ENCODE measurements at places on chromosomes 4 and X.

DNA sequence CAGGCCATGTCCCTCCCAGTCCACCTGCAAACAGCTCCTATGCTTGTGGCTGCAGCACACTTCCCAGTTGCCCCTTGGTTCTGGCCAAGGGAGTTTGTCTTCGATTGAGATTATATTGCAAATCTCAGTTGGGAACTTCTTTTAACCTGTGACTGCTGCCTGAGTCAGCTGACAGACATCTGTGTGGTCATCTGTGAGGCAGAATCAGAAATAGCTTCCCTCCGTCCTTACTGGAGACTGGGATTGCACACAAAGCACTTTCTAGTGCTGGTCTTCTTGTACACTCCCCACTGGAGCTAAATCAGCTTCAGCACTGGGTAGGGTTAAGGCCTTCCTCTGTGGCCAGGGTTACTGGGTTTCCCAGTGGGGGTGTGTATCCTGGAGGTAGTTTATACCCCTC is 34.3 kb downstream of the ZNF330 start:
- DNase-seq = no peak

- no peak for DNase-seq
These were observed 3.3 kb downstream of the UTP3 start for GRCh38 chr4:70691661-70692060.

- DNase-seq = no peak
These were observed 403.0 kb upstream of the HS3ST1 start for GRCh38 chr4:11831739-11832138.

DNA sequence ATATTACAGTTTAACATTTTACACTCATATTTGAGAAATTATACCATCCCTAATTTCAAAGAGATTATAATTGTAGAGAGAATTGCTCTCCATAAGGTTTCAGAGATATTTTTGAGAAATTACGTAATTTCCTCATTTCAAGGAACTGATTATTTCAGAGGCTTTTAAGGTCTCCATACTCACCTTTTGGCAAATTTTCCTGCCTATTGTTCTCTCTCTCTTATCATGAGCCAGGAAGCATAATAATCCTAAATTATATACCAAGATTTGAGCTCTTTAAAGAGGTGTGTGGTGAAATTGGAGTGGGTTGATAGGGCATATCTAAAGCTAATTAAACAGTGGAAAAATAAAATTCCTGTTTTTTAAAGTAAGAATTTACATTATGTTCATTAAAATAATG is 248.9 kb upstream of the FTHL17 start:
- DNase-seq = no peak

DNA sequence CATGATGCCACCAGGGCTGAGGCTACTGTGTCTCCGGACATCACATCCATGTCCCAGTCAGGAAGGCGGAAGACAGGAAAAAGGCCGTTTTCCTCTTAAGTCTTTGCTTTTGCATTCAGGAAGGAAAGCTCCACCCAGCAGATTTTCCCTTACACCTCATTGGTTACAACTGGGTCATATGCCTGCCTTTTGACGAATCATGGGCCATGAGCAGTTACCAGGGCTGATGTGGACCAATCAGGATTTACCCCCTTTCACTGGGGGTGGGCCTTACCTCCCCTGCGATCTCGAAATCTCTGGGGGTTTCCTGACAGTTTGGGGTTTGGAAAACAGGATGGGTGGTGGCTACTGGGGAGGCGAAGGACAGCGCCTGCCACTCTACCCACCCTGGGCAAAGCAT is 52.5 kb upstream of the GRPEL1 start:
- DNase-seq = no peak

- DNase-seq = no peak
These were observed 957 bp downstream of the PPP2R2C start for GRCh38 chr4:6471307-6472007.

GRCh38 chr4:25760518-25761157 is 102.2 kb downstream of the SEL1L3 start:
- DNase-seq = peak; percentile 20

GRCh38 chr4:23006756-23007155 is 314.0 kb downstream of the GBA3 start:
- DNase-seq = no peak

- no peak for DNase-seq
These were observed 46.6 kb upstream of the FAM47C start for GRCh38 chrX:36961590-36961989.

DNA sequence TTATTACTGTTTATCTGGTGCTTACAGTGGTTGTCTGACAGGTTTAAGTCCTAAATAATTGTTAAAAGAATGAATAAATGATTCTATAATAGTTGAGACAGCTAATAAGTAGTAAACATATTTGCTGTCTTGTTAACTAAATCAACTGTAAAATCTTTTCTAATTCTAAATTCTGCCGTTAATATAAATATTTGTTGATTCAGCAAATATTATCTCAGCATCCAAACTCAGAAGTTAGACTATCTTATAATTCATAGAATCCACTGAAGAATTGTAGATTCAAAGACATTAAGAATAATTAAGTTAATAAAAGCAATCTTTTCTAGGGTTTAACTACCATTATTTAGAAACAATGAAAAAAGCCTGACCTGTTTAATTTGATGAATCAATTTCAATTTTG is 256.3 kb downstream of the BMPR1B start:
- no peak for DNase-seq
